ENCODE measurements at places on chromosomes 13 and 19.

GRCh38 chr19:10505583-10506229, 2.5 kb upstream of the KEAP1 start:
- no peak for DNase-seq

DNA sequence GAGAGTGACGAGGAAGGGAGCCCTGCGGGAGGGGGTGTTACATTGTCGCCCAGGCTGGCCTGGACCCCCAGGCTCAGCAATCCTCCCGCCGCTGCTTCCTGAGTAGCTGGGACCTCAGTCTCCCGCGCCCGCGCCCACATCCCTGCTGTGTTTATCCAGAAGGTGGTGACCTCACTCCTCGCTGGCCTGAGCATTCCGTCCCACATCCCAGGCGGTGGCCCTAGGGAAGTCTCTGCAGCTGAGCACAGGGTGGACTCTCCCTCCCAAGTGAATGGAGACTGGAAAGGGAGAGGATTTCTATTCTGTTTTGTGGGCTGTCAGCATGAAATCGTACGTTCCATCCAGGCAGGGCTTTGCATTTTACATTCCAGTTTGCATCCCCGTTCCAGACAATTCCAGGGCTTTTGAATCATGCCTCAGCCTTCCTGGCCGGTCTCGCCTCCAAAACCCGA, 401 bp upstream of the ZNF765 start:
- peak; percentile 79 for DNase-seq

- no peak for DNase-seq
Observed at GRCh38 chr19:38032951-38033350, 125.9 kb downstream of the SIPA1L3 start.

DNA sequence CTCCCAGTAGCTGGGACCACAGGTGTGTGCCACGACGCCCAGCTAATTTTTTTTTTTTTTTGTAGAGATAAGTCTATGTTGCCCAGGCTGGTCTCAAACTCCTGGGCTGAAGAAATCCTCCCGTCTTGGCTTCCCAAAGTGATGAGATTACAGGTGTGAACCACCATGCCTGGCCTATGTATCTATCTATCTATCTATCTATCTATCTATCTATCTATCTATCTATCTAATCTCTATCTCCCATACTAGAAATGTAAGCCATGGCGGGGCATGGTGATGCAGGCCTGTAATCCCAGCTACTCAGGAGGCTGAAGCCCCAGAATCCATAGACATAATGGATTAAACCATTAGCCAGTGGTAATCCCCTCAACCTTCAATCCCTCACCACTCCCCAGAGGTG, 6.5 kb upstream of the SERTAD3 start:
- no peak for DNase-seq

DNA sequence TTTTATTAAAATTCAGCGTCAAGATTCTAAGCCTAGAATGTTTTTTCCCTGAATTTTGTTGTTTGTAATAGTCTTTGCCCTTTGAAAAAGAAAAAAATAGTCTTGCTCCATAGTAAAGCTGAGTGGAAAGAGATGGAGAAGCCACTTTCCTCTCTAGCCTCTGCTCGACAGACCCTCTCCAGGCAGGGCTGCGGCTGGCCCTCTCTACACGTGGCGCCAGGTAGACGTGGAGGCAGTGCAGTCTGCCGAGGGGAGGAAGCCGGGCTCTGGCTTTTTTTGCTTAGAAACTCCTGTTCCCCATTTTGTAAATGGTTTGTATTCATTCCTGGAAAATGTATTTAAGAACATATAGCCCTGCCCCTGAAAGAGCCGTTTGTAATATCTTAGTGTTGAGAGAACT, 35.3 kb downstream of the MPHOSPH8 start:
- no peak for DNase-seq

DNA sequence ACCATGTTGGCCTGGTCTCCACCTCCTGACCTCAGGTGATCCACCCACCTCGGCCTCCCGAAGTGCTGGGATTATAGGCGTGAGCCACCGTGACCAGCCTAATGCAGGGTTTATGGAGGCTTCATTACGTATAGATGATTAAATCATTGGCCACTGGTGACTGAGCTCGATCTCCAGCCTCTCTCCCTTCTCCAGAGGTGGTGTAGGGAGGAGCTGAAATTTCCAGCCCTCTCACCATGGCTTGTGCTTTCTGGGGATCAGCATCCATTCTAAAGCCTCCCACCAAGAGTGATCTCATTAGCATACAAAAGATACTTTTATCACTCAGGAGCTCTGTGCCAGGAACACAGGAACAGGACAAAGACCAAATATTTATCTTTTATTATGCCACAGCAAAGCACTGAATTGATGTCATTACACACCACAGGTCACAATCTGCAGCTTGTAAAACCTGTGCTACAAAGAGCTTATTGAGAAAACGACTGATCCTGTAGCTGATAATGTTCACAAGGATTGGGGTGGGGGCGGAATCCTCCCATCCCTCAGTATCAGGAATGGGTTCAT, 32.4 kb downstream of the RHPN2 start:
- no peak for DNase-seq

- DNase-seq = no peak
Observed at GRCh38 chr19:9130965-9131364, 4.2 kb upstream of the OR7G3 start.

GRCh38 chr19:39422020-39422419, 9.6 kb downstream of the PLEKHG2 start:
- no peak for DNase-seq

- no peak for DNase-seq
Observed at GRCh38 chr19:3936506-3937442, 3.9 kb downstream of the NMRK2 start.

GRCh38 chr13:107886118-107886517, 329.2 kb downstream of the LIG4 start:
- no peak for DNase-seq

GRCh38 chr13:56314765-56315164, 826.0 kb upstream of the PRR20A start:
- no peak for DNase-seq

GRCh38 chr13:66830940-66831716, 399.0 kb downstream of the PCDH9 start:
- no peak for DNase-seq

GRCh38 chr13:110266431-110266809, 40.5 kb downstream of the COL4A1 start:
- DNase-seq = no peak

- no peak for DNase-seq
Observed at GRCh38 chr13:98972059-98972458, 5.8 kb downstream of the DOCK9 start.

DNA sequence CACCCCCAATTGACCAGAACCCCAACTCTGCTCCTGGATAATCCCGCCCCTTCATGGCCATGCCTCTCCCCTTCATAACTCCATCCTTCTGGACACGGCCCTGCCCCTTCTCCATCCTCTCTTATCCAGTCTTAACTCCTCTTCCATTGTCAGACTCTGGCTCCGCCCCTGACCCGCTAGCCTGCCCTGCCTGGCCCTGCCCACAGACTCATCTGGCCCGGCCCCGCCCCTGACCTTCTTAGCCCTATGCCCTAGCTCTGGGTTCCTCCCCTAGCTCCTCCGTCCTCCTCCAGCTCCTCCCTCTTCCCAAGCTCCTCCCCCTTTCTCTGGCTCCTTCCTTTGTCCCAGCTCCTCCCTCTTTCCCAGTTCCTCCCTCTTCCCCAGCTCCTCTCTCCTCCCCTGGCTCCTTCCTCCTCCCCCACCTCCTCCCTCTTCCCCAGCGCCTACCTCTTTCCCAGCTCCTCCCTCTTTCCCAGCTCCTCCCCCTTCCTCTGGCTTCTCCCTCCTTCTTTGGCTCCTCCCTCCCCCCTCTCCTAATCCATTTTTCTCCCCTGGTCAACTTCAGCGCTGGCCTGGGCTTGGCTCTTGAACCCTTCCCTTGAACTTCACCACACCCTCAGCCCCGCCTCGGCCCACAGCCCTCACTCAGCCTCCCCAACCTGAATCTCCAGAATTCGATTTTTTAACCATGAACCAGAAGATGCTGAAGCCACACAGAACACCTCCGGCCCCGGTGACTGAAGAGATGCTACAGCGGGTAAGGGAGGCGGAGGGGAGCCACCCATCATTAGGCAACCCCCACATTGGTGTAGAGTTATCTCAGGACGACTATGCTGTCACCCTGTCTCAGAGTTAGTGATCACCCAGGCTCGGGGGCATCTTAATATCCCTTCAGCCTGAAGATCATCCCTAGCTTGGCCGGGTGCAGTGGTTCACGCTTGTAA, 9.2 kb upstream of the ZNF358 start:
- DNase-seq = no peak

GRCh38 chr13:49082653-49083536, 107.2 kb downstream of the FNDC3A start:
- DNase-seq = no peak

- no peak for DNase-seq
Observed at GRCh38 chr19:37692956-37693620, 26.5 kb downstream of the ZNF607 start.

GRCh38 chr13:78595495-78596398, 7.6 kb downstream of the POU4F1 start:
- DNase-seq = no peak

DNA sequence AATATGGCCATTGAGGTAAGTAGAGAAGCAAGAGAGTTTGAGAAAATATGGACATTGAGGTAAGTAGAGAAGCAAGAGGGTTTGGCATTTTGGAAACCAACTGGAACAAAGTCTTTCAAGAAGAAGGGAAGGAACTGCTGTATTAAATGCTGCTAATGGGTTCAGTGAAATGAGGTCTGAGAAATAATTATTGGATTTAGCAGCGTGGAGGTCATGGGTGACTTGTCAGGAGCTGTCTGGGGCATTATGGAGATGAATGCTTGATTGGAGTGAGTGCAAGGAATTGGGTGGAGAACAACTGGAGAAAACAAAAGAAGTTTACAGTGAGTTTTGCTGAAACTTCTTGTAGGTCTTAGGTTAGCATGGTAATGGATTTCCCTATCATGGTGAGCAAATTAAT, 232.3 kb downstream of the ATP8A2 start:
- DNase-seq = no peak

GRCh38 chr13:39596176-39596575, 6.8 kb downstream of the LHFPL6 start:
- DNase-seq = no peak

Measured in HS-27A (cell line).